Gastrocnemius medialis (tissue), 4 donors: ENCODE measurements at places on chromosomes 13 and 19.

GRCh38 chr13:36385489-36385888, 39.3 kb upstream of the SPART start:
- DNase-seq: no peak

DNA sequence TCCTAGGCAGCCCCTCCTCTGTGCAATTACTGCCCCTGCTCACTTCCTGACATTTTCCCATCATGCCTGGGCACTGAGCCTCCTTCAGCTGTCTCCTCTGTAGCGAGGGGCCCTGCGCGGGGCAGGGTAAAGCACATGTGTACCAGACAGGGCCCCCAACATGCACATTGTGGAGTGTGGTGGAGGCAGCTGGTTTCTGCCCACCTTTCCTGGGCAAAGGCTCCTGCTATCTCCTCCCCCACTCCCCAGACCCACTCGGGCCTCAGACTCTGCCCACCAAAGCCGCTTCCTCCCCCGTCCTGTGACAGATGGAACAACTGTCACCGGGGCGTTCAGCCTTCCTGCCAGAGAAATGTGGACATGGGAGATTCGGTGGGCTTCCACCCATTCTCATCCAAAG, 2.9 kb upstream of the KPTN start:
- no peak for DNase-seq

DNA sequence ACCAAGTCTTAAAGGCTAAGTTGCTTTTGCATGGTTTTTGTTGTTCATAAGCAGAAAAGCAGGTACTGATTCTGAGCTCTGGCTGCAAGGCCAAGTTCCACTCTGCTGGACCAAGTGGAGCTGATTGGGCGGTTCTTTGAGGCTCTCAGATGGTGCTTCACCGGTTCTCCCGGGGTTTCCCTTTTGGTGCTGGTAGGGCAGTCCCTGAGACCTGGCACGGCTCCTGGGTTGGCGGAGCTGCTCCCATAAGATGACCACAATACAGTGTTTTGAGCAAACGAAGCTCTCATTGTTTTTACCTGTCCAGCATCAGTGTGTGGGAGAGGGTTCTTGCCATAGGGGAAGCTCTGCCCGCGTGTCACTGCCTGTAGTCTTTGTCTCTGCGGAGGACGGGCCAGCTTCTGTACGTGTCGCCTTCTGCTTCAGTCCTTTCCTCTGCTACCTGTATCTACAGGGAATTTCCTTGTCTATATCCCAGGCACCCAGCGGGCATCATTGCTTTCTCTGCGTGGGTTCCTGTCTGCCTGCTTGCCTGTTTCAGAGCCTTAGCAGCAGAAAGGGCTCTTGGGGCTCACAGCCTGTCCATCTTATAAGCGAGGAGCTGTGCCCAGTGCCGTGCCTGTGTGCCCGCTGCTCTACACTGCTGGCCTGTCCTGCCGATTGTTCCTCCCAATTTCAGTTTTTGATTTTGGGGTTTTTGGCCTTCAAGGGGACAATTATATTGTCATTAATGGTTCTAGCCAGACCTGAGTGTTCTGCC, 2.3 kb downstream of the U2AF2 start:
- DNase-seq: no peak

- DNase-seq: no peak
These were observed 771.4 kb downstream of the OLFM4 start for GRCh38 chr13:53800011-53800410.

GRCh38 chr13:94224670-94225069, 254.8 kb downstream of the DCT start:
- DNase-seq: no peak

DNA sequence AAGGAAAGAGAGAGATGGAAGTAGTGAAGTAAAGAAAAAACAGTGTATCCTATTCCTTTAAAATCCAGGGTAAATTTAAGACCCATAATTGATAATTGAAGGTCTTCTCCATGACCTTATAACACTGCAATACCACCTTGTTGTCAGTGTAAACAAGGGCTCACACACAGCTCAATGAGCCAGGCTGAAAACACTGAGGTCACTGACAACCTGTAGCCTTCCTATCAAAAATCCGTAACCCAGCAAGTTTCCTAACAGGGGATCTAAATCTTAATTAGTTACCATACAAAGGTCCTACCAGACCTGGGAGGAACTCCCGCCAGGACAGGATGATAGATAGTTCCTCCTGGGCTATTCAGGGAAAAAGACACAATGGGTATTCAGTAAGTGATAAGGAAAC, 1677.1 kb downstream of the OLFM4 start:
- DNase-seq: no peak

DNA sequence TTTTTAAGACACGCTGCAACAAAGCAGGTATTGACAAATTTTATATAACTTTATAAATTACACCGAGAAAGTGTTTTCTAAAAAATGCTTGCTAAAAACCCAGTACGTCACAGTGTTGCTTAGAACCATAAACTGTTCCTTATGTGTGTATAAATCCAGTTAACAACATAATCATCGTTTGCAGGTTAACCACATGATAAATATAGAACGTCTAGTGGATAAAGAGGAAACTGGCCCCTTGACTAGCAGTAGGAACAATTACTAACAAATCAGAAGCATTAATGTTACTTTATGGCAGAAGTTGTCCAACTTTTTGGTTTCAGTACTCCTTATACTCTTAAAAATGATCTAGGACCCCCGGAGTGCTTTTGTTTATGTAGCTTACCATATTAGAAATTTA, 1.2 kb downstream of the BRCA2 start:
- DNase-seq: no peak

DNA sequence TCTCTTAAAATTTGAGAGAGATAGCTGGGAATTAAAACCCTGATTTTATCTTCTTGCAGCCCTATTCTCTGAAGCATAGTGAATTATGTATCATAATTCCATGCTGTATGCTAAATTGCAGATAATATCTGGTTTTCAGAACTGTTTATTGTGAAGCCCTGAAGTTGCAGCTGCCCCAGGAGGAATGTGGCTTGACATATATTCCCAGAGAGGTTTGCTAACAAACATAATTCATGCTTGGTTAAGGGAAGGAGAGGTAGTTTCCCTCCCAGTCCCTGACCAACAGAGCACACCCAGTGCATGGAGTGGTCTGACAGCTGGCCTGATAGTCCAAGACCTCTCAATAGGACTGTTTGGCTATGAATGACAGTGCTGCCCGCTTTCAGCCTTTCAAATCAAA, 500.6 kb upstream of the MIR17HG start:
- DNase-seq: no peak

DNA sequence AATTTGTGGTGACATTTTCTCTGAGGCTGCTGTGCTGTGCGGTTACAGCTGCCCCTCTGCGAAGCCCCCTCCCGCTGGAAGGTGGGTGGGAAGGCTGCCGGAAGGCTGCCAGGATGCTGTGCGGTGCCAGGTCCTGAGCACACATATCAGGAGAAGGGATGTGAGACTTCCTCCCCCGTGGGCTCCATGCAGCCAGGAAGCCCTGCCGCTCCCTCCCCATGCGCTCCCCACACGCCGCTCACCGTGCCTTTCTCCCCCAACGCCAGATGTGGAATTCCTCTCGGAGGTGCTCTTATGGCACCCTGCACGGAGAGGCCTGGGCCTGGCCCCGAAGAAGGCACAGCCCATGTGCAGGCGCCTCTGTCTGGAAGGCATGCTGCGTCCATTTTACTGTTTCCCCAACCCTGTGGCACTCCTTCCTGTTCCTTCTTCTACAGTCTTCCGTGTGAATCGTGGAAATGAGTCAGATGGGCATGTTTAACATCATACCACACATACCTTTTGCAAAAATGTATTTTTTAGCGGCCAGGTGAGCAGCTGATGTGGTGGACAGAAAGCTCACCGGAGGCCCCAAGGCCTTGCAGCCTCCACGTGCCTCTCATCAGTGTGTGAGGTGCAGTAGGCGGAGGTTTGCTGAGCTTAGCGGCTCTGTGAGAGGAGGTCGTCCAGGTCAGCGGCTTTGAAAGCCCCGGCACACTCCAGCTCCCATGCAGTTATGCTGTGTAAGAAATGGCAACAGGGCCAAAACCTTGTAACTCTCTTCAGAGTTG, 88.0 kb downstream of the ATP11A start:
- no peak for DNase-seq

GRCh38 chr19:54436031-54436523, 12.9 kb upstream of the LENG8 start:
- DNase-seq: no peak

DNA sequence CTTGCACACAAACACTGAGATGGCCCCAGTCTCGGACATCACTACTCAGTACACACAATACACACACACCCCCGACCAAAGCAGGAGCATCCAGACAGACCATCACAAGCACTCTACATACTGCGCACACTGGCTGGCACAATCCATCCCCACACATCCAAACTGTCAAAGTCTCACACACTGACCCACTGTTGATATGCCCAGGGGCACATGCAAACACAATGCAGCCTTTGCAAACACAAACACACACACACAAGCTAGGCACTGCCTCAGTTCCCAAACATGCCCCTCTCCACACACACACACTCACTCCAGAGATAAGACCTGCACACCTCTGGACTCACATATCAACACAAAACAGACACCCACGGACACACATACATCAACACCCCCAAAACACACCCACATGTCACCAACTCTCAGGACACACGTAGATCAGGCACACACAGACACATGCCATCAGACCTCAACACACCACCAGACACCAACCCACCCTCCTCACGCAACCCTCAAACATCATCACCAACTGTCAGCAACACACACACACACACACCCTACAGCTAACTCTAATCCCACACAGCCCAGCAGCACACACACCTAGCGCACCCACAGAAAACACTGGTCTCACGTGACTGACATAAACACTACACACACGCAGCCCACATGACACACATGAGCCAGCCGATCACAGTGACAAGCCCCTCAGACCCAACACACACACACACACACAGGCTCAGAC, 1.9 kb downstream of the BBC3 start:
- DNase-seq: peak; percentile 57

DNA sequence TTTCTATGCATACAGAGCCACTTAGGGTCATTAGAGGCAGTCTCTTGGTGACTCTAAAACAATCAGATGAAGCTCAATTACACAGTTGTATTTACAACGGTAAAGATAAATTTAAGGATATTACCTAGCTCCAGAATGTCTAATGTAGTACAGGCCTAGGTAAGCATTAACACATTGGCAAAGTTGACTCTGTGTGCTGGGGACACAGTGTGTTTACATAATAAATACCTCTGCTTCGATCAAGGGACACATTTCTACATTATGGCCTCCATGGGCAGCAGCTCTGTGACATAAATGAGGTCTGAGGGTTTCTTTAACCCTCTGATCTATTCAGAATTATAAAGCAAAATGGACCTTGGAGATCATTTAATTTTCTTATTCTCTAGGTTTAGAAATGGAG, 74.7 kb downstream of the SERP2 start:
- no peak for DNase-seq

DNA sequence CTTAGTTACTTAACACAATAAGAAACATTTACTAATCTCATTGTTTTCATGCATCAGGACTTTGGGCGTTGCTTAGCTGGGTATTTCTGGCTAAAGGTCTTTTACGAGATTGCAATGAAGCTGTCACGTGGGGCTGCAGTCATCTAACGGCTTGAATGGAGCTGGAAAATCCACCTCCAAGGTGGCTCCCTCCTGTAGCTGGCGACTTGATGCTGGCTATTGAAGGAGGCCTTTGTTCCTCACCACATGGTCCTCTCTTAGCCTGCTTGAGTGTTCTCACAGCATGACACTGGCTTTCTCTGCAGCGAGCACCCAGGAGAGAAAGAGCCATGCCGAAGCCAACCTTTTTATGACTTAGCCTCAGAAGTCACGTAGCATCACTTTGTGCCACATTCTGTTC, 92.0 kb downstream of the NHLRC3 start:
- no peak for DNase-seq

DNA sequence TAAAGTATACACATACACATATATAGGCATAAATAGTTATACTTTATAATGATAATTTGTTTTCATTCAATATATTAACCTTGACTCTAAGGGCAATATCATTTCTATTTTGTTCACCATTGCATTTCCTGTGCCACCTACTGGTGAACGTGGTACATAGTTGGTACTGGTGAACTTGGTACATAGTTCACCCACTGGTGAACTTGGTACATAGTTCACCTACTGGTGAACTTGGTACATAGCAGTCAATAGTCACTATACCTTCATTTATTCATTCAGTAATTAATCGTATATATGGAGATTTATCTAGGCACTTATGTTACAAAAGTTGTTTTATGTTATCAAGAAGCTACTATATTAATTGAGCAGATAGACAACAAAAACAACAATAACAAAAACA, 172.6 kb upstream of the ATXN8OS start:
- DNase-seq: no peak

GRCh38 chr19:7864690-7865074, 9.5 kb downstream of the PRR36 start:
- no peak for DNase-seq

- peak; percentile 94 for DNase-seq
These were observed at the start of gene TRPM4 for GRCh38 chr19:49157445-49158224. Gene TRPM4 (plus strand): TSS chr19:49157792. CDS start chr19:49157867, 75 bp downstream.

- DNase-seq: no peak
These were observed 1.1 kb downstream of the ZNF792 start for GRCh38 chr19:34962687-34963572.

DNA sequence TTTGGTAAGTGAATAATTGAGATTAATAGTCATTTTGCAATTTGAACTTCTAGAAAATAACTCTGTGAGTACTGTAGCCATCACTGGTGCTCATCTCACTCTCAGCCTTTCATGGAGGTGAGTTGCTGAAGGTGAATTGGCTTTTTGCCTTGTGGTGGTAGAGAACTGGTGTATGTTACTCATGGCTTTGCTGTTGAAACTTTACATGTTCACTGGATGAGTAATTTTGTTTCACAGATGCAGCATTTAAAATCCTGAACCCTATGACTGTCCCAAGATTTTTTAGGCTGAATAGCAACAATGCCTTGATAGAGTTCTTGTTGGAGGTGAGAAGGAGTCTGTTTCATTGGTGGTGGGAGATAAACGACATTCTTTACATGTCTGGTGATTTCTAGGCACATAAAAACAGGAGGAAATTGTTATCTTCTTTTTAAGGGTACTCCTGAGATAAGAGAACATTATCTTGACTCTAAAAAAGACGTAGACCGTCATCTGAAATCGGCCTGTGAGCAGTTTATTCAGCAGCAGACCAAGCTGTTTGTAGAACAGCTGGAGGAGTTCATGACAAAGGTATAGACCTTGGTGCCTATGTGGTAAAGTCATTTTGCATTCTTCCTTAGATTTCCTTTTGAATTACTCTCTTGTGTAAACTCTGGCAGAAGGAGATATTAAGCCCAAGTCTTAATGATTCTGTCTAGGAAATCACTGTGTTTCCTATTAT, 53.9 kb downstream of the COG3 start:
- DNase-seq: no peak

GRCh38 chr13:44308352-44308751, 65.3 kb upstream of the SERP2 start:
- no peak for DNase-seq

DNA sequence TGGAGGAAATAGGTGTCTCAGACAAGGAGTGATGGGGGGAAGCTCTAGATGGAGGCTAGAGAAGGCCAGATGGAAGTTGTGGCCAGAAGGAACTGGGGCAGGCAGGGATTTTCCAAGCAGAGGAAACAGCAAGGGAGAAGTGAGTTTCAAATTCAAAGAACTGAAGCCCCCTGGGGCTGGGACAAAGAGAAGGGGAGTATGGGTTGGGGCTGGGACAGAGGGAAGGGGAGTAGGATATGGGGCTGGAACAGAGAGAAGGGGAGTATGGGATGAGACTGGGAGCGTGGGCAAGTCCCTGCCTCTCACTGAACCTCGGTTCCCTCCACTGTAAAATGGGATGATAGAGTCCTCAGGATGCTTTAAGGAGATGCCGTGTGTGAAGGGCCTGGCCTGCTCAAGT, 1.9 kb upstream of the GTF2F1 start:
- DNase-seq: no peak
